ENCODE measurements at places on chromosomes 12 and 14. TPM values are rescaled to one million over a fixed set of nuclear protein-coding genes. Genes with fewer than 3 reads are reported as not detected.

Gene SSTR1
- total RNA-seq = 7.2 TPM

Gene C3AR1
- total RNA-seq = 2.0 TPM

Gene LPCAT3
- total RNA-seq = 23.0 TPM

- no peak for DNase-seq
Observed at GRCh38 chr12:110371408-110372055, 32.0 kb downstream of the ANAPC7 start.

DNA sequence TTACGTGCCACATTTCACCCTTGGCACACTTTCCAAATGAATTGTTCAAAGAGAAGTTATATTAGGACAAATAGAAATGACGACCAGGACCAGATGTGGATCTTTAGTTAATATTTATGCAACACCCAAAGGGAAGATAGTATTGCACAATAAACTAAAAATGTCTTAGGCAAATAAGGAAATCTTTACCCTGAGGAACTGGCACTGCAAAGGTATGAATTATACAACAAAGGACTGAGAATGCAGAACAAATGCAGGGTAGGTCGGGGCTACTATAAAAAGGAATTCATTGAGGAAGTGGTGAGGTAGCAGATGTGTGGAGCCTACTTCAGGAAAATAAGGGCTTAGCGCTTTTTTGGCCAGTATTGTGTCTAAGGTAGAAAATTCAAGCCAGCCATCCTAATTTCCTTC, 3.9 kb upstream of the TMTC2 start:
- no peak for DNase-seq

GRCh38 chr12:19783547-19784444, 344.5 kb downstream of the AEBP2 start:
- DNase-seq = no peak

DNA sequence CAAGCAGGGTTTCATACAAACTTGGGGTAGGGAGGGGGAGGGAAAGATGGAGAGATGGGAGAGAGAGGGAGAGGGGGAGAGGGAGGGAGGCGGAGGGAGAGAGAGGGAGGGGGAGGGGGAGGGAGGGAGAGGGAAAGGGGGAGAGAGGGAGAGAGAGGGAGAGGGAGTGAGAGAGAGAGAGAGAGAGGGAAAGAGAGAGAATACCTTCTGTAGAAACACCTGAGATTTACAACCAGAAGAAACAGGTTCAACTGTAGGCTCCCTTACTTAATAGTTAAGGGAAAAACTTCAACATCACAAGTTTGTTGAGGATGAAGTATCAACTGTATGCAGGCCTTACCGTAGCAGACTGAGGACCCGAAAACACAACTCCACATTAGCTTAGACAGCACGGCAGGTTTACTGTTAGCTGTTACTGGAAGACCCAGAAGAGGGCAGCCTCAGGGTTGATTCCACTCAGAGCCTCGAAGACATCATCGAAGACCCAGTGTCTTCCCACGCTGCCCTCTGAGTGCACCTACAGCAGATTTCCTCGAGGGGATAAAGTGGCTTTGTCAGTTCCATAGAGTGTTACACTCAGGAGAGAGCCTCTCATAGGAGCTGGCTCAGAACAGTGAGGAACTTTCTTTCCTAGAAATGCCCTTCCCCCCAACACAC, 72.4 kb downstream of the NT5DC3 start:
- no peak for DNase-seq

Measured in ascending aorta (tissue), 2 donors.